ENCODE measurements at places on chromosomes 5 and 9.
A peak's percentile ranks its signal among the peaks of the same experiment; 100 is the strongest.

DNA sequence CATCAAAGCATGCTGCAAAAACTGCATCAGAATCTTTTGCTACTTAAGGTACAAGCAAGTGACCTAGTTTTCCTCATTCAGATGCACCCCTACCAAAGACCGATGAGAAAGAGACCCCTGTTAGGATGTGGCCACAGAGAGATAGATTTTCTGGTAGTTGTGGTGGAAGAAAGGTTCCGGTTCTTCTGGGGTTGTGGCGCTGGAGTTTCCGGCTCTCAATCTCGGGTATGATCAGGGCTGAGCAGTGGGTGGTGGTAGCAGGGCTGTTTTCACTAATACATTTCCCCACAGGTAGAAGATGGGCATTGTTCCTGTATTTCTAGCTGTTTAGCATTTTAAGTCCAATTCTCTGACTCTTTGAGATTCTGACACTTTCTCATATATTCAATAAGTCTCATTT, 58.4 kb downstream of the PCSK1 start:
- no peak for DNase-seq

- DNase-seq, result no peak
Observed at GRCh38 chr5:152094716-152095115, 170.1 kb upstream of the GLRA1 start.

DNA sequence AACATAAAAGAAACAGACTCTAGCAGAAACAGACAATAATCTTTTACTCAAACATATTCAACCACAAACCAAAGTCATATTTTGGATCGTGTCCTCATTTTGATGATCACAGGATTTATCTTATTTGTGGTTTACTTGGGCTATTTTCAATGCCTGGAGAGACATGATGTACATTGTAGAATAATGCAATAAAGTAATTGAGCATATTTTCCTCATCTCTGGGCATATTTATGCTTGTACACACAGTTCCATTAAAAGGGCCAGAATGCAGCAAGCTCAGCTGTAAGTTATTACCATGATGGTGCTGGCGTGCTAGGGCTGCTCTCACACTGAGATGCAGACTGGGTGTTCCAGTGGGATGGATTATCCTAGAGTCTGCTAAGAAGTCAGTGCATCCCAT, 456.7 kb downstream of the TLE4 start:
- DNase-seq, result peak; percentile 42

DNA sequence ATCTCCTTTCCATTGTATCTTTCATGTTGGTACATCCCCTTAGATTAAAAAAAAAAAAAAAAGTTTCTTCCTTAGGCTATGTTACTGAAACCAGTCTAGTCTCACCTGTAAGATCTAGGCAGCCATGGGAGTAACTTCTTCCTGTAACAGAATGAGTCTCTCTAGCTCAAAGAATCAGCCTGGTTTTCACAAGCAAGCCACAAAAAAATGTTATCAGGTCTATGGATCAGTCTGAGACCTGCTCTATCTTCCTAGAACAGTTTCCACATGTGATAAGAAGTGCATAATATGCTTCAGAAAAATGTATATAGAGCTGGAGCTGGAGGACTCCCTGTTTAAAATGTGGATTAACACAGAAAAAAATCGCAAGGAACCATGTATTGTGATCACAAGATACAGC, 53.8 kb downstream of the ARRDC3 start:
- DNase-seq, result no peak

GRCh38 chr9:115717711-115718173, 435.8 kb upstream of the PAPPA start:
- no peak for DNase-seq

- DNase-seq, result peak; percentile 61
Observed at GRCh38 chr9:136031741-136032730, 63.1 kb downstream of the NACC2 start.

GRCh38 chr5:152532714-152533113, 127.6 kb upstream of the NMUR2 start:
- DNase-seq, result no peak

DNA sequence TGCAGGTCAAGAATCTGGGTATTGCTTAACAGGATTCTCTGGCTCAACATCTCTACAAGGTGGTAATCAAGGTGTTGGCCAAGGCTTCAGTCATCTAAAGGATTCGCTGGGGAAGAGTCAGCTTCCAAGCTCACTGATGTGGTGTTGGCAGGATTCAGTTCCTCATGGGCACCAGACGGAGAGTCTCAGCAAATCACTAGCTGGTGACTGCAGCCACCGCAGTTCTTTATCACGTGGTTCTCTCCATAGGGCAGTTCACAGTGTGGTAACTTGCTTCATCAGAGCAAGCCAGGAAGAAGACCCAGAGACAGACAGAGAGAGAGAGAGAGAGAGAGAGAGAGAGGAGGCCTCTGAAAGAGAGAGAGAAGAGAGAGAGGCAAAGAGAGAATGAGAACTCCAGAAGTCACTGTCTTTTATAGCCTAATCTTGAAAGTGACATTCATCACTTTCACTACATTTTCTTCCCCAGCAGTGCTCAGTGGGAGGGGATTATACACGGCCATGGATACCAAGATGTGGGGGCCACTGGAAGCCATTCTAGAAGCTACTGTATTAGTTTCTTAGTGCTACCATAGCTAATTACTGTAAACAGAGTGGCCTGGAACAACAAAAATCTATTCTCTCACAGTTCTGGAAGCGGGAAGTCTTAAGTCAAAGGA, 109.2 kb upstream of the SMIM23 start:
- DNase-seq, result no peak
